ENCODE measurements at places on chromosomes 7 and 10.

- DNase-seq: no peak
Observed at GRCh38 chr10:31782701-31783100, 145.9 kb downstream of the ARHGAP12 start.

- no peak for DNase-seq
Observed at GRCh38 chr10:3090914-3091787, 23.8 kb downstream of the PFKP start.

DNA sequence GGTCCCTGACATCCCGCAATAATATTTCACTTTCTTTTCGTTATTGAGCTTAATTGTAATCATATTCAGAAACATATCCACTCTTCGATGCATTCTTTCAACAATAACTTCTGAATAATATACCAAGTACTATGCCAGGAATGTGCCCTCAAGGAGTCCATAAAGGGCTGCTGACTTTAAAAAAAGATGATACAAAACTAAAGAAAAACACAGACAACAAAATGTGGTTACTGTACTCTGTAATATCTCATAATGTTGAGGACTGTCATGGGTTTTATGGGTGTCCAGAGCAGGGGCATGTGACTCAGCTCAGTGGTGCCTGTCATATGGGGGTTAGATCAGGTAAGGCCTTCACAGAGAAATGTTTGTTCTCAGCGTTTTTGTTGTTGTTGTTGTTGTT is 73.7 kb downstream of the ARL4A start:
- no peak for DNase-seq

DNA sequence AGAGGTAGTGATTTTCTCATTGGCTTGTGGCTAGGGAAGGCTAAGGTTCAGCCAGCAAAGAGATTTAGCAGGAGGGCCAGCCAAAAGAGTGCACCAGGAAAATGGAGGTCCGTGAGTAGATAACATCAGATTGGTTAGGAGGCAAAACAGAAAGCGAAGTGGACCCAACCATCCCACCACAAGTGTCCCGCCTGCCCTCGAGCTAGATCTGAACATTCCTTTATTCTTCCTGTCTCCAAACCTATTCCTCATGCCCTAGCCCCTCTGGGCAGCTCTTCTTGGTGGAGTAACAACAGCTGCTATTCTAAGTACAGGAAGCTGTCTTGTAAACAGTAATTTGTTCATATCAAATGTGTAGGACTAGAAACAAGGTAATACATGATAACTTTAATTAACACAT is 85.7 kb upstream of the BET1 start:
- no peak for DNase-seq

DNA sequence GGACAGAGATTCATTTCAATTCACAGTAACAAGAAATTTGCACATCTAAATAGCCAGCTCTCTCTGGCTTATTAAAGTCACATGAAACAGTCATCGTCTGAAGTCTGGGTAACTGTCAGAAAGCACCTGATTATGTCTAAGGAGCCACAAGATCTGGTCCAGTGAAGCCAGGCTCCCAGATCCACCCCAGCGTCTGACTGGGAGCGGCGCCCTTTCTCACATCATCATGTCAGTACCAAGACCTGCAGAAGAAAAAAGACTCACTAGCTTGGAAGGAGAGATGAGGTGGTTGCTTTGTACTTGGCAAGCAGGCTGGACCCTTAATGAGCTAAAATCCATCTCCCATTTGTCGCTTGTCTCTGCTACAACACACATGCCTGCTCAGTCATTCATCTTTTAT is 58.4 kb downstream of the VOPP1 start:
- DNase-seq: no peak

- DNase-seq: no peak
Observed at GRCh38 chr7:151611041-151611440, 91.3 kb upstream of the RHEB start.

DNA sequence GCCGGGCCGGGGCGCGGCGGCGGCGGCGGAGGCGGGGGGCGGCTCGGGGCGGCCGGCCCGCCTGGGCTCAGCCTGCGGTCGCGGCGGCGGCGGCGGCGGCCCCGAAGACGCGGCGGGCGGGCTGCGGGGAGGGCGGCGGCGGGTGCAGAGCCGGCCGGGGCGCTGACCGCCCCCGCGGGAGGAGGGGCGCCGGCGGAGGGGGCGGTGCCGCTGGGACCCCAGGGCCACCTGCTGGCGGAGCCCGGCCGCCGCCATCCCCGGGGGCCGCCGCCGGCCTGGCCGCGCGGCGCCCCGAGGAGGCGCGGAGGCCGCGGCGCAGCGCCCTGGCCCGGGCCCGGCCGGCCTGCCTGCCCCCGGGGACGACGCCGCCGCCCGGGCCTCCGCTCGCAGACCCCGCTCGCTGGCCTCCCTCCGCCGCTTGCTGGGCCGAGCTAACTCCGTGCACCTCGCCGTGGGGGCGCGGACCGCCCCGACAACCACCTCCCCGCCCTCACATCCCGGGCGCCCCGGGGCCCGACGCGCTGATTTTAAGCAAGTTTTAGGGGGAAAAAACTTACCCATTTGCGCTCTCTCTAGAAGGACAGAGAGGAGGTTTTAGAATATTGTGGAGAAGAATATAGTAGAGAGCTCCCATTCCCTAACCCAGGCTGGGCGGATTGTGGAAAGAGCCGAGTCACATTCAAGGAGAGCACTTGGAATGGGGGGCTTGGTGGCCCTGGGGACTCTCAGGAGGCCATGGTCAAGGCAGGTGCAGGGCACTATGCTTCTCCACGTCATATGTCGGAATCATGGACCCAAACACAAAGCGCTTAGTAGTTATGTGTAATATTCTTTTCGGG is at the start of gene BEND7:
BEND7 (minus strand) TSS at position 140 of the 839 bp plus-strand sequence. CDS start 481 bp downstream, outside the sequence.
- no peak for DNase-seq

GRCh38 chr7:137647905-137648565 is 198.7 kb downstream of the DGKI start:
- DNase-seq: no peak

DNA sequence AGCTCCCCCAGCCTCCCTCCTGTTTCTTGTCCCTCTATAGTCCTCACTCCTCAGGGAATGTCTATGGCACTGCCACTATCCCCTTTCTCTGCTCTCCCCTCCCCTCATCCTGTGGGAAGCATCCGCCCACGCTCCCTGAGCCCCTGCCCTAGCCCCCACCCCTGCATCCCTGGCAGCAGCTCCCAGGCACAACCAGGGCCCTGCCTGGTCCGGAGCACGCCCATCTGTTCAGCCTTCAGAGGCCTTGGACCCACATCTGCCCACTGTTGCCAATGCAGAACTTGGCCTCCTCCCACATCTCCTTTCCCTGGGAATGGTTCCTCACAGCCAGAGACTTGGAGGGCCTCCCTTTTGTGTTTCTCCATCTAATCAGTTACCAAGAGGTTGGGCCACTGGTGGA is 20.4 kb upstream of the TBRG4 start:
- DNase-seq: no peak

GRCh38 chr10:68348265-68348741 is 15.6 kb upstream of the PBLD start:
- DNase-seq: no peak

DNA sequence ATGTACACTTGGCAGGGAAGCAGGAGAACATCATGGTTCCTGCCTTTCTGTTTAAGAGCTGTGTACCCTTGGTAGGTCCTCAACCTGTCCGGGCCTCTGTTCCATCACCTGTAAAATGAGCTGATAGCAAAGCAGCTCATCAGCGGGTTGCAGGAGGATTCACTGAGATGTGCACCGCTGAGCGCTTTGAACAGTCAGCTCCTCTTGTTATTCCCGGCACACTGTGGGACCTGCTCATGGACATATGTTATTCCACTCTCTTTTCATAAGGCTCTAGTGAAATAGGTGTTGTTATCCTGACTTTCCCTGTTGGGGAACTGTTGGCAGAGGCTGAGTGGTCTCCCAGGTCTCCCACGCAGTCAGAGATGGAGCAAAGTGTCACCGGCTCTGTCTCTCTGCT is 497.5 kb upstream of the ZMIZ1 start:
- DNase-seq: no peak

DNA sequence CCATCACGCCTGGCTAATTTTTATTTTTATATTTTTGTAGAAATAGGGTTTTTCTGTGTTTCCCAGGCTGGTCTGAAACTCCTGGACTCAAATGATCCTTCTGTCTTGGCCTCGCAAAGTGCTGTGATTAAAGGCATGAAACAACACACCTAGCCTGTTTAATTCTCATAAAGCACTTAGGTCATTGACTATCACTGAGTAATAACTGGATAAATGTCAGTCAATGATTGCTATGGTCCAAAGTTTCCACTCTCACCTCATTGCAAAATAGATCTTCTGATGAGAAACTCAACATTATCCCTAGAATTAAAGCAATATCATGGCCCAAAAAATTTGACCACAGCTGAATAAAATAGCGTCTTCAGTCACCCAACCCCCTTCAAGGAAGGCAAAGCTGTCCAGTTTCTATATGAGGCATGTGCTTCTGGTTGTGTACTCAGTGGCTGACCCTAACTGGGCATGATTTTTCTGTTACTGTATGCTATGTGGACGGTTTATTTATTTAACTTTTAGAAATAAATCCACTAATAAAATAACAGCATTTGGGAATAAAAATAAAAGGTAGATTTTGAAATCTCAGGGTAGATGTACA is 86.5 kb upstream of the LRRN3 start:
- no peak for DNase-seq

GRCh38 chr10:125102246-125102645 is 58.1 kb downstream of the CTBP2 start:
- no peak for DNase-seq

GRCh38 chr7:73577627-73578341 is 595 bp downstream of the TBL2 start:
- no peak for DNase-seq

DNA sequence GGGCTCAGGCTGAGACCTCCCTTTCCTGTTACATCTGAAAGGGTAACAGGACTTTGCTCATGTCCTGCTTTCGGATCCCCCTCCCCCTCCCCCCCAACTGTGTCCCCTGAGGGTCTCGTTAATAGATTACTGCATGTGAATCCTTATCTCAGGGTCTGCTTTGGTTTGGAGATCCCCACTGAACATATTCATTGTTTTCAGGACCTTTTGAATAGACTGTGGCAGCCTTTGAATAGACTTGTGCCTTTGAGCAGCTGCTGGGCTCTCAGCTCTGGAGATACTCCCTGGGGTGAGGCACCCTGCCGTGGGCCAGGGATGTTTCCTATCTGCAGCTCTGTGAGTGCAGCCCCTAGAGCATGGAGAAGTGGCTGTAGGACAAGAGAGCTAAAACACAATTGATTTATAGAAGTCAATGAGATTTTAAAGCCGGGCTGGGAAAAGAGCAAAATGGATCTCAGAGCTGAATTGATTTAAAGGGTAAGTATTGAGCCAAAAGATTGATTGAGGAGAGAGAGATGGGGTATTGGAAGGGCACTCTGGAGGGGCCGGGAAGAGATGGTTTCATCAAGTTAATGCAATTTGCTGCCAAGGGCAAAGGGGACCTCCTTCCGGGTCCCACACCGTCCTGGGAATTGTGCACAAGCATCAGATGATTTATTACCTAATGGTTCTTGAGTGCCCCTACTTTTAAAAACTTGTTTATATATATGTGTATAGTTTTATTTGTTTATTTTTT is 9.9 kb downstream of the ARHGAP22 start:
- DNase-seq: no peak

DNA sequence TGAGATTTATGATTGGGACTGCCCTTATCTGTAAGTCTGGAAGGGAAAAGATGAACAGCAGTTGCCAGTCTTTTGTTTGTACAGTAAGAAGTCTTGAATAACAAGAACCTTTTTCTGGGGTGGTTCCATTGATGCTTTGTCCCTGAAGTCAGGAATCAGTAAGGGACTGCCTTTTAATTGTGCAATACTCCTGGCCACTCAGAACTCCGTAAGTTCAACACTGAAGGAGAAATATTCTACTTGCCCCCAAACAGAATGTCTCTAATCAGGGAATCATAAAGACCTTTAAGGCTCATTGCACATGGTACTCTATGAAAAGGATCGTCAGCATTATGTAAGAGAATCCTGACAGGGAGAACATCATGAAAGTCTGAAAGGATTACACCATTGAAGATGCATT is 361.4 kb downstream of the EXOC4 start:
- no peak for DNase-seq

GRCh38 chr10:49177391-49178355 is 10.5 kb downstream of the TMEM273 start:
- DNase-seq: no peak

DNA sequence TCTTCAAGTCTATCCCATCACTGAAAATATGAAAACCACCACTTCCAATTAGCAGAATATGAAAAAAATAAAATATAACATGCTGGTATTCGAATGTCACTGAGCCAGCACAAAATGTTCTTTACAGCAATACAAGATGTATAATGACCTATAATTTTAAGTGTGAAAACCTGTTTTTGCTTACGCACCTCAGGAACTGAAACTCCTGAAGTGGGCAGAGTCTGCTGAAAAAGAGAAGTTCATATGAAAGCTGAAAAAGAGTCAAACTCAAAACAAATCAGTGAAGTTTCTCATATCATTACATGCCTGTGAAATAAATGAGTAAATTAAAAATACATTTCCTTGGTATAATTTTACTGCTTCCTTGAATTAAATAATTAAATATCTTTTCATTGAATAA is 272.5 kb downstream of the DGKB start:
- DNase-seq: no peak

- no peak for DNase-seq
Observed at GRCh38 chr7:85479918-85480643, 293.2 kb upstream of the SEMA3D start.

- no peak for DNase-seq
Observed at GRCh38 chr7:86949779-86950260, 109.6 kb downstream of the ELAPOR2 start.

- DNase-seq: no peak
Observed at GRCh38 chr10:96401036-96401435, 42.2 kb upstream of the OPALIN start.

DNA sequence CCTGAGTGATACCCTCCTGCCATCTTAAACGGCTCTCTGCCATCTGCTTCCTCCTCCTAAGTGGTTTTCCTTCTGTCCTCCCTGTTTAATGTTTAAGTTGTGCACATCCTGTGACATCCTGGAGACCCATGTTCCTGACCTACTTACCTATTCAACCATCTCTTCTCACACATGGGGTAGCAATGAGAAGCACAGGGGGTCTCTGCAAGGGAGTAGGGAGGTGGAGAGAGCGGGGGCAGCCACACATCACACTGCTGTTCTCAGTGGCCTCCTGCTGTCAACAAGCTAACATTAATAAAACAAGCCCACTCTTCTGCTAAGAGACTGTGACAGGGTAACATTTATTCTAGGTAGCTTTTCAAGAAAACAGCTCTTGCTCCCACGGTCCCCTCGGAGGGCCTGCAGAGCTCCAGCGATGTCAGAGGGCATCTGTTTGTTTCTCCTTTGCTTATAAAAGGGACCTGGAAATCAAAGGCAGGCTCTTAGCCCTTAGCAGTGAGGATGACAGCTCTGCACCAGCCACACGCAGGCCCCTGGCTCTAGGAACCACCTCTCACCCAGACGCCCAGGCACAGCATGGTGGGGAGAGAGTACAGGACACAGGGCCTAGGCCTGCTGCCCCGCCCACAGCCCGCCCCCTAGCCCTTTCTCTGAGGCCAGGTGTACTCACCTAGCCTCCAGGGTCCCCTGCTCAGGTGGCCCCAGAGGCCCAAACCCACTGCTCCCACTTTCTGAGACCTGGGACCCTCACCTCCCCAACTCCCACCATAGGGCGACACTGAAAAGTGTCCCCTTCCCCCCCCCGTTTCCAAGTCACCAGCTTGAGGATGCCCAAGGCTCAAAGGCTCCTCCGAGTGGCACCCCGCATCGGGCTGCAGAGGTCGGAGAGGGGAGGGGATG is 943 bp upstream of the SLC18A2 start:
- no peak for DNase-seq
